ENCODE measurements at places on chromosomes 4 and X.

GRCh38 chr4:533318-534100, 34.5 kb downstream of the PIGG start:
- no peak for DNase-seq
- H3K27me3 ChIP-seq: no peaks in the 10 kb centered on the region

DNA sequence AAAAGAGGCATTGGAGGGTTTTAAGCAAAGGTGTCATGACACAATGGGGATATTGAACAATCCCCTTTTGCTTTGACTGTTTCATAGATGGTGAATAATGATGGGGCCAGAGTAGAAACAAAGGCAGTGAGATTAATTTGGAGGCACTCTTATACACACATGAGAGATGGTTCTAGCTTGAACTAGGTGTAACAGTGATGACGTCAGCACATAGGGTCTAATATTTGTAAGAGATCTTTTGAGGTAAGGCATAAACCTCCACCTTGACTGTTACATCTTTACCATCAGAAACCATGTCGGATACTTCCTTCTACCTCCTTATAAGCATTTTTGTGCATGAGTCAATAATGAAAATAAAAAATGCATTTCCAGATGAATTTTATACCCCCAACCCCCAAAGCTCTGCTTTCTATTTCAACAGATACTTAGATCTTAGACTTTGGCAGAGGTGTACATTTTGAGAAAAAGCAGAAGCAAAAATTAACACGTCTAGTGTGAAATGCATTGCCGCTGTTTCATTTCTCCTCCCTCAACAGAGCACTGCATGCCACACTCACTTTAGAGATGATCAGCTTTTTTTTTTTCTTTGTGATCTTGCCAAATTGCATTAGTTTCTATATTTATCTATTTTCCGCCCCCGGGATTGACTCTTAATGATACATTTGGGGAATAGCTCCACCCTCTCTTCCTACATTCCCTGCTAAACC, 87.2 kb downstream of the HS3ST1 start:
- no peak for DNase-seq
- no peaks in the 10 kb centered on the region for H3K4me1 ChIP-seq
- no peaks in the 10 kb centered on the region for H3K36me3 ChIP-seq
- no peak overlapping the region for H3K27ac ChIP-seq
- no peaks in the 10 kb centered on the region for H3K27me3 ChIP-seq

- H3K4me1 ChIP-seq: peaks cover 12% of the 10 kb centered on the region
- no peak overlapping the region for H3K4me3 ChIP-seq
- no peaks in the 10 kb centered on the region for H3K27me3 ChIP-seq
- H3K36me3 ChIP-seq: no peaks in the 10 kb centered on the region
Observed at GRCh38 chr4:185201977-185202962, 1.5 kb downstream of the CFAP97 start.

DNA sequence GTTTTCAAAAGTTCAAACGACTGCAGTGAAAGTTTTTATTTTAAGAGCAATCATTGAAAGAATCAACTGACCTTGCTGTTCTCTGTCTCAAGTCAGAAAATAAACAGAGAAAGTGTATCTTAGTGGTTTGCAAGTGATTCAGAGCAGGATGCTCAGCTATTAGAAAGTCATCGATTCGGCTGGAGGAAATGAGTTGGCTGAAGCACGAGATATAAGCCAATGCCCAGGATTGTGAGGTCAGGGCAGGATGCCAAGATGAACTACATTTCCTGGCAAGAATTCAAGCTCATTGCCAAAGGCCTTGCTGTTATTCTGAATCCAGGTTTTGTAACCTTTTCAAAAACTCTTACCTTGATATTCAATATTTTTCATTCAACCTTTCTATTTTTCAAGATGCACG, 541.4 kb upstream of the BOD1L1 start:
- no peaks in the 10 kb centered on the region for H3K27me3 ChIP-seq
- no peak overlapping the region for H3K4me3 ChIP-seq
- peaks cover 6% of the 10 kb centered on the region for H3K4me1 ChIP-seq
- no peak for DNase-seq

GRCh38 chr4:185682236-185682635, 129.8 kb downstream of the SORBS2 start:
- H3K36me3 ChIP-seq: no peaks in the 10 kb centered on the region
- H3K27ac ChIP-seq: no peak overlapping the region
- DNase-seq: no peak

DNA sequence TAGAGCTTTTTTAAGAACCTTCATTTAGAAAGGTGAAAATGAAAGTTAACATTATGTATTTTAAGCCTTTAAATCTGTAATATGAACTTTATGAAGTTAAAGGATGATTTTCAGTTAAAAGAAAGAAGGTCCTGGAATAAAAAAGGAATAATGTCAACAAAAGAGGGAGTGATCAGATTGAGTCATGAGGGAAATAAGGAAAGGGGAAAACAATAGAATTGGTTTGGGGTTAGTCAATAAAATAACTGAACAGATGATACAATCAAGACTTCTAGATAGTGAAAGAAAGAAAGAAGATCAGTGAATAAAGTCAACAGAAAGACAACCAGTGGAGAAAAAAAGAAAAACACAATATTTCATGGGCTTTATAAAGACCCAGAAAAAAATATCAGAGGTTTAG, 291.6 kb upstream of the ARSJ start:
- H3K27ac ChIP-seq: no peak overlapping the region
- H3K36me3 ChIP-seq: no peaks in the 10 kb centered on the region
- H3K4me3 ChIP-seq: no peak overlapping the region
- H3K27me3 ChIP-seq: no peaks in the 10 kb centered on the region
- H3K4me1 ChIP-seq: no peaks in the 10 kb centered on the region
